ENCODE measurements at places on chromosomes 1 and 21.

GRCh38 chr1:112549590-112549989 lies 40.8 kb downstream of the WNT2B start:
- DNase-seq, result no peak

DNA sequence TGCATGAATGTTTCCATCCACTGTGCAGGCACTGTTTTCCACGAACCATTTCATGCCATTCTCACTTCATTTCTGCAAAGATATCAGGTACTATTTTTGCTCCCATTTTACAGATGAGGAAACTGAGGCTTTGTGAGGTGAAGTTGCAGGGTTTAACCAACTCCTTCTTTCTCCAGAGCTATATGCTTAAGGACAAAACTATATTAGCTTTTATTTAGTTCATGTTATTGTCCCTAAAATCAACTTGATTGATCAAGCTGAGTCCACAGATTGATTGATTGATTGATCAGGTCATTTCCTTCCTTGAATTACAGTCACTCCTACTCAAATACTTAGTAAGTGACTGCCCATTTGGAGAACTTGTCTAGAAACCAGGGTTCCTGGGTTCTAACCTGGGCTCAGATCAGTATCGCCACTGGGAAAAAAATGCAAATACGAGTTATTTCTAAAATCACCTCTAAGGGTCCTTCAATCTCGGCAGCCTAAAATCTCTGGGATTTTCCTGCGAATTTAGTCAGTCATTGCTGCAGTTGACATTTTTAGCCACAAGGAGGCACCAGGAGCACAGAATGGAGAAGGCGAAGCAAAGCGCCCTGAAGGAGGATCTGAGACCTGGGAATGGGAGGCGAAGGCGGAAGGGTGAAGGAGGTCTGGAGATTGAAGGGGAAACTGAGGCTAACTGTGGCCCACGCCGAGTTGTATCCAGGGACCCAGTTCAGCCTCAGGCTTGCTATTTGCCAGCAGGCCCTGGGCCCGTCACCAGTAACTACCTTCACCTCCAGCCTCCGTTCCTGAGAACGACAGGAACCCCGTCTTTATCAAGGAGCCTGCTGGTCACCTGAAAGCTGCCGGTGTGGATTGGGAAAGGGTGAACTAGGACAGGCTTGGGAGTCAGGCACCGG lies 14.3 kb upstream of the MUL1 start:
- no peak for DNase-seq

DNA sequence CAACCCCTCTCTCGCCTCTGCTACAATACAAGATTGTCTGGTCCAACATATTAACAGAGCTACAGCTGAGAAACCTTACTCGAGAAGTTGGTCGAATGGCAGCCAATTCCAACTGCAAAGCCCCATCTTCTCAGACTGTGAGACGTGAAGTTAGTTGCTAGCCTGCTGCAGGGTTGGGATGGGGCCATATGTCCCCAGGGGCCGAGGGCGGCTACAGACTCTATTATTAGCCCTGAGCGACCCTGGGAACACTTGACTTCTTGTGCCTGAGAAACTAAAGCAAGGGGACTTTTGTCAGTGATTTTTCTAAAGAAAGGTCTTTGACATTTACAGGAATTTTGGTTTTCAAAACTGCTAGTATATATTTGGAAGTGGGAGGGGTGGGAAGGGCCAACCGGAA lies 13.7 kb downstream of the NCF2 start:
- DNase-seq, result no peak

GRCh38 chr21:19236209-19236608 lies 832.6 kb upstream of the TMPRSS15 start:
- DNase-seq, result no peak

- no peak for DNase-seq
These were observed 5.3 kb downstream of the UTS2 start for GRCh38 chr1:7847599-7847998.

GRCh38 chr1:200233393-200233792 lies 176.4 kb downstream of the ZNF281 start:
- DNase-seq, result no peak

DNA sequence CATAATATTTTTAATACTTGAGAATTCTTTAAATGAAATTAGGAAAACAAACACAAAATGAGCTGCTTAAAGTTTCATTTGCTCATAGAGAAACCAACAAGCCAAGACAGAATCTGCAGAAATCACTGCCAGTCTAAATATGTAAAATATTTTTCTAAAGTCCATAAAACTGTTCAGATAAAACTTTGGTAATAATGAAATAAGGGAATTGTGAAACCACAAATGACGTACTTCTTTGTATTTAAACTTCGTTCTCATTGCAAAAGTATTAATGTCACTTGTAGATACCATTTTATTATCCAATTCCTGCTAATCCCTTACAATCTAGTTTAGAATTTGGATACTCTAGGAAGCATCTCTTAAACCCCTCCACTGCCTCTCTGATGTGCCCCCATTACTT lies 234.5 kb upstream of the NEGR1 start:
- DNase-seq, result no peak

DNA sequence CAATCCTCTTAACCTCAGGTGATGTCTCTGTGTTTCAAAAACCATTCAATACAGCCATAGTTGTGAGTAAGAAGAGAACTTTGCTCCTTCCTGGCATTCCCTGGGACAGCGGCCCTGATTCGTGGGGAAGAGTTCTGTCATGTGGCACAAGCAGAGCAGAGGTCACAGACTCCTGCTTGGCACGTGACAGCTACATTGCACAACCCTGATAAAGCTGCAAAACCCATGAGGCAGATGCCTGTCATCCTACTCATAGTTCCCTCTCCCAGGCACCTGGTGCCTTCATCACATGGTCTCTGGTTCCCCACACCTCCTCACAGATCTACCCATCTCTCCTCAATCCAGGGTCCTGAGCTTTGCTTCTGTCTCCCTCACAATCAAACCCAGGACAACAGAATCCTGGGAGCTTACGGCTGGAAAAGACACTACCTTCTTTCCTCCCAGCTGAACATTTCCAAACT lies 70.8 kb downstream of the PLPP3 start:
- DNase-seq, result no peak

- no peak for DNase-seq
These were observed 46.5 kb downstream of the RNF11 start for GRCh38 chr1:51282605-51283004.

DNA sequence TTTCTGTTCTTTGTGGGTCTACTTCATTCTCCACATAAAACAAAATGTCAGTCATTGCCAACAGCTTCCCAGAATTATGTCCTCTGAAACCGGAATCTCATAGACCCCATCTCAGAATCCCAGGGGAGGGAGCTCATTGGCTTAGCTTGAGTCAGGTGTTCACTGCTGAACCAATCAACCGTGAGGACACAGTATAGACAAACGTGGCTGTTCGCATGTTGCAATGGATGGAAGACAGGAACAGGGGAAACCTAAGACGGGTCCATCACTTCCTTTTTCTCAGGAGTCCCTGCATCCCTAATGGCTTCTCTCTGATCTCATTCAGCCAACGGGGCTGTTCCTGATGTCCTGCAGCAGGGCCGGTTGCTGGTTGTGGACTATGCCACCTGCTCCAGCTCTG lies 9.1 kb downstream of the CELA2A start:
- no peak for DNase-seq

DNA sequence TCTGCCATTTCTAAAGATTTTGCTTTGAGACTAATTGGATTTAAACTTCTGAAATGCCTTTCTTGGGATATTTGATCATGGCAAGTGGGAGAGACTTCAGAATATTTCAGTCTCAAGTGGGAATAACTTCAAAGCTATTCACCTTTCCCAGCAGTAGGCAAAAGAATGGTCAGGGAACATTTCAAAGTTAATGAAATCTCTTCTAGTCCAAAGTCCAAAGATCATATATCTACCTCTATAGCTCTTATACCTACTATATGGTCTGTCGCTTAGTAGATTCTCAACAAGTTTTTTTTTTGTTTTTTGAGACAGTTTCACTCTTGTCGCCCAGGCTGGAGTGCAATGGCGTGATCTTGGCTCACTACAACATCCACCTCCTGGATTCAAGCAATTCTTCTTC lies 44.5 kb upstream of the PIGC start:
- no peak for DNase-seq

GRCh38 chr1:198128533-198128932 lies 28.3 kb upstream of the NEK7 start:
- DNase-seq, result no peak

- no peak for DNase-seq
These were observed 43.2 kb downstream of the RCSD1 start for GRCh38 chr1:167673265-167673664.

DNA sequence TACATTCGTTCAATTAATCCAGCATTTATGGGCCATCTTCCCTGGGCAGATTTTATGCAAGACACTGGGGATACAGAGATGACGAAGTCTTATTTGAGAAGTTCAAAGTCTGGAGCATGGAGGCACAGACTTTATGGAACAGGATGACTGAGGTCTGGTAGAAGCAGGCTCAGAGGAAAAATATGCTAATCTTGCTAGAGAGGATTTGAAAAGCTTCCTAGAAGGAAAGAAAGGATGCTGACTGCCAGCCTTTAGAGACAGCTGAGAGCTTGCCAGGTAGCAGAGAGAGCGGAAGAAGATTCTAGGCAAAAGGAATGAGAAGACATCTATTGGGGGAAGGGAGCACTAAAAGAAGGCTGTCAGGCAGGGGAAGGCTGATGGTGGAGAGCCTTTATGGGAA lies 75.5 kb upstream of the ATP5PO start:
- no peak for DNase-seq

GRCh38 chr1:110786802-110787327 lies 86.1 kb upstream of the CD53 start:
- DNase-seq, result no peak

GRCh38 chr1:176033881-176034280 lies 173.2 kb downstream of the COP1 start:
- no peak for DNase-seq

GRCh38 chr1:16093611-16094010 lies 20.2 kb upstream of the FAM131C start:
- DNase-seq, result no peak

- DNase-seq, result no peak
These were observed 170.4 kb upstream of the SYT6 start for GRCh38 chr1:114323959-114324661.

DNA sequence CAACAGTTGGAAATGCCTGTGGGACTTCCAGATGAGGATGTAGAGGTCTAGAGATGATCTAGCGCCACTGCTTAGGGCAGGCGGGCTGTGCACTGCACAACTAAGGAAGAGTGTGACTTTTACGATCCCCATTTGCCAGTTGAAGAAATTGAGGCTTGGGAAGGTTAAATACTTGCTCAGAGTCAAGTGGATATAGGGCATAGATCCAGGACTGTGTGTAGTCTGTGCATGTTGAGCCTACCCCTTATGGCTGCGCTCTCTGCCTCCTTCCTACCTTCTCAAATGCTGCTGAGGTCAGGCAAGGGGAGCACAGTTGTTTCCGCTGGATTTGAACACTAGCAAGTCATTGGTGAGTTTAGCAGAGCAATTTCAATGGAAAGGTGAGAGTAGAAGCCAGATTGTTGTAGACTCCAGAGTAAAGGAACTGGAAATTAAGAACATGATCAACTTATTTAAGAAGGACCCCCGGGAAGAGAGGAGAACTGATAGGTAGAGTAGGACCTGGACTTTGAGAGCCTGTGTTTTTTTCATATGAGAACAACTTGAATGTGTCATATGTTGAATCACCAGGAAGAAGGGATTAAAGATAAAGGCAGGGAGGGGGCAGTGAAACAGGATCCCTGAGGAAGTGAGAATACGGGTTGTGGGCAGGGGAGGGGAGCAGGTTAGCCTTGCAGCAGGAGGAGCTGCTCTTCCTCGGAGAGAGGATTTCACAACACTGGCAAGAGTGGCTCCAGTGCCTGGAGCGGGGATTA lies 2.7 kb downstream of the CAPN2 start:
- no peak for DNase-seq

DNA sequence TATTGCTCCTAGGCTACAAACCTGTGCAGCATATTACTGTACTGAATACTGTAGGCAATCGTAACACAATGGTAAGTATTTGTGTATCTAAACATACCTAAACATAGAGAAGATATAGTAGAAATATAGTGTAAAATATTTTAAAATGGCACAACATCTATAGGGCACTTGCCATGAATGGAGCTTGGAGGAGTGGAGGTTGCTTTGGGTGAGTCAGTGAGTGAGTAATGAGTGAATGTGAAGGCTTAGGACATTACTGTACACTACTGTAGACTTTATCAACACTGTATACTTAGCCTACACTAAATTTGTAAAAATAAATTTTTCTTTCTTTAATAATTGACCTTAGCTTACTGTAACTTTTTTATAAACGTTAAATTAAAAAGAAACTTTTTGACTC lies 7.9 kb downstream of the LEFTY2 start:
- DNase-seq, result no peak

GRCh38 chr1:234957330-234958065 lies 171.1 kb downstream of the TOMM20 start:
- DNase-seq, result no peak

- no peak for DNase-seq
These were observed 9.9 kb upstream of the SYTL1 start for GRCh38 chr1:27331922-27332321.

- no peak for DNase-seq
These were observed 25.0 kb upstream of the CACYBP start for GRCh38 chr1:174974711-174975119.

DNA sequence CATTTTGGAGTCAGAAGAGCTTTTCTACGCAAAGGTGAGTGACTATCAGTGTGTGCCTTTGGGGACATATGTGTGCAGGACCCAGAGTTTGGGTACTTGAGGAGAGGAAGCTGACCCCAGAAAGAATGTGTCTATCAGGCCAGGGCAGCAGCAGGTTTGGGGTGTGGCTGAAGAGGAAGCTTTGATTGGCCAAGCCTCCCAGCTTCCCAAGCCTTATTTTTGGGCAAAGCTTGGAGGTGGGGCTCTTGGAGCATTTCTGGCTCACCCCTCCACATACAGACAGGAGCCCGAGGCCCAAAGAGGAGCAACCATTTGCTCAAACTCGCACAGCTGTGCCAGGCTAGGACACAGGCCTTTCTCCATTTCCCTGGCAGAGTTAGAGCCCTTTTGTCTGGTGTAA lies 4.7 kb downstream of the GPR3 start:
- DNase-seq, result no peak

DNA sequence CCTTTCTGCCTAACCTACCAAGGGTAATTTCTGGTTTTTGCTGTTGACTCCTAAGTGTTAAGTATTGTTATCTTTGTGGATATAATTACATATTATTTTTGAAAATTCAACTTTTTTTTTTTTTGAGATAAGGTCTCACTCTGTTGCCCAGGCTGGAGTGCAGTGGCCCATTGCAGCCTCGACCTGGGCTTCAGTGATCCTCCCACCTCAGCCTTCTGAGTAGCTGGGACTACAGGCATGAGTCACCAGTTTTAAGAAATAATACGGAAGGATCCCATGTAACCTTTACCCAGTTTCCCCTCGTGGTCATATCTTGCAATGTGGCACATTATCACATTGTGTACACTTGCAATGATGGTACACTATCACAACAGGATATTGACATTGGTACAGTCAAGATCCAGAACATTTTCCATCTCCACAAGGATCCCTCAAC lies 3.1 kb downstream of the CHD1L start:
- DNase-seq, result no peak

DNA sequence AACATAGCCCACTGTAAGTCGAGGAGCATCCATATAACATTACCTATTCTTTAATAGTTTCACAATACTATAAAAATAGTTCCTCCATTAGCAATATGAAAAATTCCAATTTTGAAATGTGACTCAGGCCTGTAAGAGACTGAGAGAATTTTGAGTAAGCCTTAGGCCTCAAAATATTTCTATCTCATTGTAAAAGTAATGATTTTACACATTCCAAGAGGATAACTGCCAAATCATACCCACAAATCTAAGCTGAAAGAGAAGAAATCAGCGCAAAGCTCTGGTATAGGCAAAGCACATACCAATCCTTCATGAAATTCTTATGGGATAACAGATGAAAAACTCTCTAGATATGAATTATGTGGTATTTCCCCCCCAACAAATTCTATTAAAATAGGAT lies 144.1 kb downstream of the CDC42BPA start:
- DNase-seq, result no peak

GRCh38 chr1:205441318-205441633 lies 14.6 kb downstream of the BLACAT1 start:
- DNase-seq, result no peak
